ENCODE measurements at places on chromosomes 4 and X. TPM values are rescaled to one million over a fixed set of nuclear protein-coding genes. Genes with fewer than 3 reads are reported as not detected.

GAGE12H gene
- polyA plus RNA-seq, result not detected

FMR1NB gene
- not detected for polyA plus RNA-seq

RNF212 gene
- 0.68 TPM for polyA plus RNA-seq

ARAP2 gene
- 20.8 TPM for polyA plus RNA-seq

KIF4A gene
- polyA plus RNA-seq, result not detected

TREX2 gene
- 0.84 TPM for polyA plus RNA-seq

CSAG1 gene
- not detected for polyA plus RNA-seq

TLR10 gene
- 183 TPM for polyA plus RNA-seq

HTR2C gene
- not detected for polyA plus RNA-seq

TCEANC gene
- polyA plus RNA-seq, result 13.0 TPM

HS6ST2 gene
- not detected for polyA plus RNA-seq

WWC2 gene
- polyA plus RNA-seq, result 0.29 TPM

ARL9 gene
- polyA plus RNA-seq, result not detected

IDH3G gene
- 104 TPM for polyA plus RNA-seq

RAB40AL gene
- not detected for polyA plus RNA-seq

YY2 gene
- 0.43 TPM for polyA plus RNA-seq

GPR50 gene
- polyA plus RNA-seq, result not detected

ITM2A gene
- polyA plus RNA-seq, result 59.0 TPM

P2RY8 gene
- 206 TPM for polyA plus RNA-seq

ZNF185 gene
- 2.0 TPM for polyA plus RNA-seq

RRH gene
- polyA plus RNA-seq, result not detected

AVPR2 gene
- not detected for polyA plus RNA-seq

ENOPH1 gene
- polyA plus RNA-seq, result 37.3 TPM

XKRX gene
- polyA plus RNA-seq, result 0.88 TPM

PCDH18 gene
- not detected for polyA plus RNA-seq
